Upper lobe of right lung (tissue), 1 donor: ENCODE measurements at places on chromosomes 5 and 9. TPM values are rescaled to one million over a fixed set of nuclear protein-coding genes. Genes with fewer than 3 reads are reported as not detected.

The SLC36A3 gene
- not detected for total RNA-seq

GRCh38 chr9:128146591-128147120 lies 2.6 kb upstream of the LCN2 start:
- DNase-seq, result no peak

DNA sequence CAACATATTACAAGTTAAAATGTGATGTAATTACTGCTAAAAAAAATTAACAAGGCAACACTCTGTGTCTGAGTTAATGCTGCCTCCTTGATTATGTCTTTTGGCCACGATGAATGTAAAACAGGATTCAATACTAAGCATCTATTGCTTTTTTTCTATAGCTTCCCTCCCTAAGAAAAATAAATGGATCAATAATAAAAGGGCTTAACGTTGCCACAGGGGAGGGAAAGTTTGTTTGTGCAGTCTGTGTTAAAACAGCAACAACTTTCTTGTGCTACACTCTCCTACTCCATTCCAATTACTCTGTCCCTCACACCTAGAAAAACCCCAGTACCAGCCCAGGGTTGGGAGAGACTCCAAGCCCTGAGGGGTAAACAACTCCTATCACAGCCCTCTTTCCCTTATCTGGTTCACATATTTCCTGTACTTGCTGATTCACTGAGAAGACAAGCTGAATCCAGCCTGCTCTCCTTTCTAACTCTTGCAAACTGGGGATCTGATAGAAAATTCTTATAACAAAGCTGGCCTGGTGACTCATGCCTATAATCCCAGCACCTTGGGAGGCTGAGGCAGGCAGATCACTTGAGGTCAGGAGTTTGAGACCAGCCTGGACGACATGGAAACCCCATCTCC lies 44.8 kb downstream of the PTPN3 start:
- no peak for DNase-seq

- DNase-seq, result no peak
These were observed 41.2 kb downstream of the FYB1 start for GRCh38 chr5:39178171-39178570.

GRCh38 chr5:54667136-54667535 lies 149.6 kb downstream of the SNX18 start:
- no peak for DNase-seq

DNA sequence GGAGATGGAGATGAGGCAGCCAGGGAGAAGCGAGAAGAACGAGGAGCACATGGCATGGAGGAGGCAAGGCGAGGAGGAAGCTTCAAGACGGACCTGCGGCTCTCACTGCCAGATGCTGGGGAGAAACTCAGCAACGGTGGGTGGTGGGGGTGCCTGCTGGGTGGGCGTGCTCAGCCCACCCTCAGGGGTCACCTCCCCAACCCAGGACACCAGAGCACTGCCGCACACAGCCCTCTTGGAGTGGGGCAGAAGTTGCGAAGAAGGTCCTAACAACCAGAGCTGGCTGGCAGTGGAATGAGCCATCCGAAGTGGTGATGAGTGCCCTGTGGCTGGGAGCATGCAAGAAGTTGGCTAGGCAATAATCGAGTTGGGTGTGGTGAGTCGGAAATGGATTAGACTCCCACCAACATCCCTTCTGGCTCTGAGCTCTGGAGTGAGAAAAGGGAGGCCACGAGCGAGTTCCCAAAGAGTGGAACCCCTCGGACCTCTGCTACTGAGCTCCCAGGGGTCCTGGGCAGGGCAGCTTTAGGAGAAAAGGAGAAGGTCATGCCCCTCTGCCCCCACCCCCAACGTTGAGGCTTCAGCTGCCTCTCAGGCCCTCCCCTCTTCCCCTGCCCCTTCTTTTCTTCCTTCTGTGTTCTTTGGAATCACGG lies 212.7 kb upstream of the MVB12B start:
- DNase-seq, result peak; percentile 58

The TTC23L gene
- total RNA-seq, result 0.20 TPM

DNA sequence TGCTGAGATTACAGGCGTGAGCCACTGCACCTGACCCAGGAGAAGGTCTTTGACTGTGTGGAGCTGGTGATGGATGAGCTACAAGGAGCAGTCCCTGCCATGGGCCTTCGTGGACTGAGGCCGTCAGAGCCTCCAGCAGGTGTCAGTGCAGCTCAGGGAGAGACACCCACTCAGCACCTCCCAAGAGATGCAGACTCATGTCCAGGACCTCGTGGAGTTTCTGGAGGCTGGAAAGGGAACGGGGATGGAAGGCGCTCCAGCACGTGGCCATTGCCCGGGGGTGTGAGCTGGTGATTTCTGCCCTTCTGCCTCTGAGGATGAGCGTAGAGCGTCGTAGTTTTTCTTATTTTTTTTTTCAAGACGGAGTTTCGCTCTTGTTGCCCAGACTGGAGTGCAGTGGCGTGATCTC lies 9.5 kb downstream of the TOR4A start:
- peak; percentile 68 for DNase-seq

DNA sequence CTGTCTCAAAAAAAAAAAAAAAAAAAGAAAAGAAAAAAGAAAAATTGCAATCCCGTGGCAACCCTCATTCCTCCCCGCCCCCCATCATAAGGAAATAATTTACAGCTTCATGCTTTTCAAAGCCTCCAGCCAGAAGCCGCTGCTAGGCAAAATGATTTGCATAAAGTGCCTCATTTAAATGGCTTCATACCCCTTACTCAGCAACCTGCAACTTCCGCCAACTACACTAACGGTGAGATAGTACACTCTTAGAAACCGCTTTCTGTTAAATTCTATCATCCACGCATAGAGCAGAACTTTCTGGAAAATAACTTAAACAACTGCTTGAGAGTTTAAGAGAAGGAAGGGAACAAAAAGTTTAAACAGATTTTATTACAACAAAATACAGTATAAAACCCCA lies 17.8 kb downstream of the SERINC5 start:
- no peak for DNase-seq

- peak; percentile 22 for DNase-seq
These were observed 76.1 kb upstream of the SH3PXD2B start for GRCh38 chr5:172530406-172530805.

DNA sequence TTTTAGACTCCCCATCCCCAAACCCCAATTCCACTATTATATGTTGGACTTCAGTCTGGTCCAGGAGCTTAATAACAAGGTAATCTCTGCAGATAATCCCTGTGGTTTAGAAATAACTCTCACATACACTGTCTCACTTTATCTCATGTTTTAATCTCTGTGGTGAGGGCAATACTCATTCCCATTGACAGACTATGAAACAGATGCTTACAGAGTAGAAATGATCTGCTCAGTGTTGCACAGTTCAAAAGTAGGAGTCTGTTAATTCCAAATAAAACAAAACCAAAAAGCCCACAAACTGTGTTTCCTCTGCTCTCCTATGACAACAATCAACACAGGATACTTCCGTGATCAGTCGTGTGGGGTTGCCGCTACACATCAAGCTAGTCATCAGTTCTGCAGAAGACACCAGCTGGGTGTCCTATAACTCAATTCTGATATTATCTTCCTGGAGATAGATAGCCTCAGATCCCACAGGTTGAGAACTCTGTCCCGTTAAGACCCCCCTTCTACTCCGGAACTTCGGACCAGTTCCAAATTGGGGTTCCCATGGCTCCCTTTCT lies 26.3 kb upstream of the FANCC start:
- no peak for DNase-seq

- no peak for DNase-seq
These were observed 142.0 kb downstream of the ZCCHC7 start for GRCh38 chr9:37262410-37262809.

The FBN2 gene
- total RNA-seq, result 0.58 TPM
